Lung microvascular endothelial cell (primary cell): ENCODE measurements at places on chromosomes 13 and 19. TPM values are rescaled to one million over a fixed set of nuclear protein-coding genes. Genes with fewer than 3 reads are reported as not detected.

Gene VSIG10L
- total RNA-seq: under 0.01 TPM in 2 replicates

GRCh38 chr19:19071897-19072296, 8.1 kb downstream of the SLC25A42 start:
- no peak for DNase-seq

Gene ADGRE1
- not detected in 2 replicates for total RNA-seq

DNA sequence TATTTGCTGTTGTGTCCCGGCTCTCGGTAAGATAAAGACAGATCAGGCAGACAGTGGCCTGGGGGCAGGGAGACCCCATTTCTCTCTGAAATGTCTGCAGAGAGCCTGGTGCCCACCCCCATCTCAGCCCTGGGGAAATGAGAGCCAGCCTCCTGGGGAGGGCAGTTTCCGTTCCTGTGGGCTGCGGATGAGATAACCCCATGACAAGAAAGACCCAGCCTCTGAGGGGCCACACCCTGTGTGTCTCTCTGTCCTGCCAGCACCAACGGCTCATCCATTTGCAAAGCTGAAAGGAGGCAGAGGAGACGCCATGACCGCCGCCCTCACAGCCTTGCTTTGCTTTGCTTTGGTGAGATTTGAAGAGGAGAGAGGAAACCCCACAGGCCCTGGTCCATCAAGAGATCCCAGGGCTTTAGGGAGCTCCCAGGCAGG, 28.1 kb upstream of the KIR3DL3 start:
- DNase-seq: no peak

DNA sequence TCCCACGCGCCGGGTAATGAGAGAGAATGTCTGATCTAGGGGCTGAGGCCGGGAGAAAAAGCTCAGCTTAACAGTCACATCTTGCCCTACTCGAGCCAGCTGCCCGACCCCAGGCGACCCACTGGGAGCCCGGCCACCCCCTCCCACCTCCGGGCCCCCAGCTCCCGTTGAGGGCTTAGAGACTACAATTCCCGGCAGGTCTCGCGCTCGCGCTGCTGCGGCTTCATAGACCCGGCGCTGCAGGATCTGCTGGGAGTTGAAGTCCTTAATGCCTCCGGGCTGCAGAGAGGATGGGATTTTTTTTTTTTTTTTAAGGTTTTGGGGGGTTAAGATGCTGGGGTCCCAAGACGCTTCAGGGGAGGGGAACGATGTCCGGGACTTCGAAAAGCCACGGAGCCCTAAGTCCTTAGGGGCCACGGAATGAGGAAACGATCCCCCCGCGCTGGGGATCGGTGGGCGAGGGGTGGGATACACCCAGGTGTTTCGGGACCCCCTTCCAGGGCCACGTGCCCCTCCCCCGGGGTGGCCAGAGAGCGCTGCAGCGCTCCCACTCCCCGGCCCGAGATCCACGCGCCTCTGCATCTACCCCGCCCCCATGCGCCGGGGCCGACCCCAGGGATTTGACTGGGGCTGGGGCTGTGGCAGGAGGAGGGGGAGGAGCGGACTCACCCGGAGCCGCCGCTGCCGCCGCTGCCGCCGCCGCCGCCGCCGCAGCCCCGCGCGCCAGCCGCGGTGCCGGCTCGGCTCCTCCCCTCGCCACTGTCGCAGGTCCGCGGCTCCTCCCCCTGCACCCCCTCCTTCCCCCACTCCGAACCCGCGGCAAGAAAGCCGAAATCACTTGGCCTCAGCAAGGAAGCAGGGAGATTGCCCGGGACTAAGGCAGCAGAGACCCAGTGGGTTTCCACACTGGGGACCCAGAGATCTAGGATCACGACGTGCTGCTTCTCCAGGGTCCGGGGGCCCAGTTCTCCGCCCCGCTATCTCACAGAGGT, at the start of gene SYT3:
TSS of gene SYT3 (minus strand) at position 761 of the 992 bp plus-strand sequence. CDS start 2,470 bp downstream, outside the sequence.
- peak; percentile 36 for DNase-seq

DNA sequence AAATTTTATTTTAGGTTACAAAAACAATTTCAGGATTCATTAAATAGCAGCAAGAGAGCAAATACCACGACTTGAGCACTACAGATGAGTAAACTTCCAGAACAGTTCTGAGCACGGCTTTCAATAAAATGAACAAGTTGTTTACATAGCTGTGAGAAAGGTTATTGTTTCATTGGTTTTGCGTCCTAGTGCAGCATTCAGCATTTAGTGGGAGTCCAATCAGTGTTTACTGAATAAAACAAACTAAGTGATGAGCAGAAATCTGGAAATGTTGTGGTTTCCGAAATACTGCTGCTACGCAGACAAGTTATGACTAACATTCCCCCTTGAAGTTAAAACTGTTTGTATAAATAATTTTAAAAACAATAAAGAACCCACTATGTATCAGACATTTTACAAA, 251.5 kb upstream of the STARD13 start:
- DNase-seq: no peak

GRCh38 chr13:35926859-35927530, 204.2 kb downstream of the DCLK1 start:
- no peak for DNase-seq

Gene ZNF541
- total RNA-seq: 0.20 and 0.44 TPM in 2 replicates
